ENCODE measurements at places on chromosomes 2 and 18.

DNA sequence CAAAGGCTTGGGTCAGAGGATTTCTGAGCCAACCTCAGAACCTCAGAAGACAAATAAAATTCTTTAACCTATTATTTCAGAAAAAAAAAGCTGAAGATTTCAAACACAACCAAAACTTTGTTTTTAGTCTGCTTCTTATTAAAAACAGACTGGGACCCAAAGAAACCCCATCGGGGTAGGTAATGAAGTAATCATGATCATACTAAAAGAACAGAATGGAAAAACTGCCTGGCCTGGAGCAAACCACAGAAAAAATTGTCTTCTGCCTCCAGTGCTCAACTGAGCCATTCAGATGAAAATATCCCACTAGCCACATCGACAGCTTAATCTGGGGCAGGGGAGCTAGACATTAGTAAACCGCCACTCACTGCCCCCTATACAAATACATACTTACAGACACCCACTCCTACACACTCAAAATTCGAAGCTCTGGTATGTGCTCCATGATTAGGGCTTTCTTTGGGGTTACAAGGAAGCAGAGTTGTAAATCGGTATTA is 76.5 kb downstream of the SDC1 start:
- no peak for DNase-seq

DNA sequence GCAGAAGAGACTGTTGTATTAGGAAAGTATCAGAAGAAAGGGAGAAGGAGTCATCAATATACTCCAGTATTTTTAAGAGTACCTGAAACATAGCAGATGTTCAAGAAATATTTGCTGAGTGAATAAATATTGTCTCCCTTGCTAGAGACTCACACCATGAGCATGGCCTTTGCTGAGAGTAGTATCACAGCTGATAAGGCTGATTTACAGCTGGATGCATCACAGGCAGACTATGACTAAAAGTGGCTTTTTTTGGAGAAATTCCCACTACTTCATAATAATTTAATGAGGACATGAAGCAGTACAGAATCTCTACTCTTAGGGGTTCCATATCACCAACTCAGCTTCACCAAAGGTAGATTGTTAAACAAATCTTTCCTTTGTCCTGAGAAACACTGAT is 373.3 kb downstream of the RBM43 start:
- no peak for DNase-seq

DNA sequence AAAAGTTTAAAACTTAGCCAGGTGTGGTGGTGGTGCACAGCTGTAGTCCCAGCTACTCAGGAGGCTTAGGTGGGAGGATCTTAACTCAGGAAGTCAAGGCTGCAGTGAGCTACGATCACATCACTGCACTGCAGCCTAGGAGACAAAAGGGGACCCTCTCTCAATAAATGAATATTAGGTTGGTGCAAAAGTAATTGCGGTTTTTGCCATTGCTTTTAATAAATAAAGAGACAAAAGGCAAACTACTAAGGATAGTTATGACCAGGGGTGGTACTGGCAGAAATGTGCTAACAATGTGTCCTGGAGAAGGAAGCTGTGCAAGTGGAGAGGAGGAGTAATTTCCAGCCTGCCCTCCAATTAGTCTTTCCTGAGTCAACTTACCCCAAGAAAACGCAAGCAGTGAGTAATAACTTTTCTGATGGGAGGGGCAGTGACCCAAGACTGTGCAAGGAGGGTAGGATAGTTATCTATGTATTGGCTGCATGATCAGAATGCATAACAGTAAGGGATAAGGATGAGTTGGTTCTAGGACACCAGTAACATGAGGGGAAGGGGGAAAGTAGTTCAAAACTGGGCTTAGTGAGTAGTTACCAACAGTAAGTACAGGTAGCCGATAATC is 1.5 kb downstream of the EXOC6B start:
- DNase-seq: peak; percentile 19

DNA sequence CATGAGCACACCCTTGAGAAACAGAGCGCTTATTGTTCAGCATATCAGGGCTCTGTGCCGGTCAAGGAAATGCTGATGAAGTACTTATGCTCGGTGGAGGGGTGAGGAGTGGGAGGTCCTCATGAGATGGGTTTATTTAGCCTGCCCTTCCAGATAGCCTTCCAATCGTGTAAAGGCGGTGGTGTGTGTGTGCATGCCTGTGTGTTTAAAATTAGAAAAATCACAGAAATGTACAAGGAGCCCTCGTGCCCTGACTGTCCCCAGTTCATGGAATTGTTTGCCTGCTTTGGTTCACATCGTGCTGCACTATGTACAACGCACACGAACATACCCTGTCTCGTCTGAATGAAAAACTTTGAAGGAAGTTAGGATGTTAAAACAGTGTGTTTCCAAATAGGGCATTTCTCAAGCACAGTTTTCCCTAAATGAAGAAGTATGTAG is 158.6 kb downstream of the AQP4 start:
- DNase-seq: no peak

GRCh38 chr2:164840458-164840929 is 1.1 kb downstream of the COBLL1 start:
- DNase-seq: no peak

GRCh38 chr2:47226132-47226922 is 71.2 kb upstream of the STPG4 start:
- no peak for DNase-seq

- DNase-seq: no peak
Measured at GRCh38 chr2:133608291-133608690, 40.0 kb upstream of the NCKAP5 start.

GRCh38 chr2:181781078-181781786 is 100.9 kb upstream of the NEUROD1 start:
- DNase-seq: no peak

Data from activated T-cell treated with anti-CD3 and anti-CD28 coated beads, Interleukin-2, amount 50 U/mL, for 72 hours (primary cell).